Stimulated activated naive CD8-positive, alpha-beta T cell treated with anti-CD3 and anti-CD28 coated beads, Interleukin-15, Interleukin-2, amounts not matched to agents 100 U/mL and 50 U/mL, for 24 hours (primary cell): ENCODE measurements at places on chromosomes 6 and 20.

DNA sequence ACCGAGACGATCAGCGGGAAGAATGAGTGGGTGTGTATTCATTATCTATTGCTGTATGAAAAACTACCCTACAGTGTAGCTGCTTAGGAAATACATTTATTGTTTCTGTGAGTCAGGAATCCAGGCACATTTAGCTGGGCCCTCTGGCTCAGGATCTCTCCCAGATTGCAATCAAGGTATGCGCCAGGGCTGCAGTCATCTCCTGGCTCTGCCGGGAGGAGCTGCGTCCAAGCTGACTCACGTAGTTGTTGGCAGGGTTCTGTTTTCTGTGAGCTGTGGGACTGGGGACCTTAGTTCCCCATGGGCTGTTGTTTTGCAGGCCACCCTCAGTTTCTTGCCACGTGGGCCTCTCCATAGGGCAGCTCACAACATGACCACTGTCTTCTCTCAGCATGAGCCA lies 68.2 kb upstream of the FUCA2 start:
- no peak for DNase-seq

- DNase-seq = no peak
Observed at GRCh38 chr6:21271428-21272155, 322.0 kb upstream of the SOX4 start.

GRCh38 chr6:101799531-101799930 lies 406.0 kb downstream of the GRIK2 start:
- no peak for DNase-seq

DNA sequence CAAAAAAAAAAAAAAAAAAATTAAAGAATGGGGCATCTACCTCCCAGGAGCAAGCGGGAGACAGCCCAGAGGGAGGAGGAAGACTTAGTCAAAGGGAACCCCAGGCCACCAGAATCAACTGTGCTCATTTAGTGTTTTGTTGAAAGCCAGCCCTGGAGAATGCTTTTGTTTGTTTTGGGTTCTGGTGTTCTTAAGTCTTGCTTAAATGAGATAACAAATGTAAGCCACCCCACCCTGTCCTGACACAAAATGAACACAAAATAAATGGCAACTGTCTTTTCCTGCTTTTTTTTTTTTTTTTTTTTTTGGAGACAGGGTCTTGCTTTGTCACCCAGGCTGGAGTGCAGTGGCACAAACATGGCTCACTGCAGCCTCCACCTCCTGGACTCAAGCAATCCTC lies 165.0 kb upstream of the JARID2 start:
- DNase-seq = no peak

GRCh38 chr20:52895701-52896100 lies 76.5 kb upstream of the TSHZ2 start:
- DNase-seq = no peak

DNA sequence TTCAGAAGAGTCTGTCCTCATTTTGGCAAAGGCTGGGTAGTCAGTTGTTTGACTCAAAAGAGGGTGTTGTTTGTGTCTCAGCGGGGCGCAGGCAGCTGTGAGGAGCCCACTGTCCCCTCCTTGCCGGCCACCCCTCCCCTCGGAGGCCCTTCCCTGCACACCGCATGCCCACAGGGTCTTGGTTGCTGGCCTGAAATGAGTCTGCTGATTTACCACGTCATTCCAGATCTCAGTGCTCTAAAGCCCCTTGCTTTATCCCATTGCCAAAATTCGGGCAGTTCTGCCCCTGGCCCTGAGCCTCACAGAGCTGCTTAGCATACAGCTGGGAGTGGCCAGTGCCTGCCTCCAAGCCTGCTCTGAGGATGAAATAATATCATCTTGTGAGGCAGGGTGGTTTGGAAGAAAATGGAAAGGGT lies 220.7 kb downstream of the UST start:
- no peak for DNase-seq

DNA sequence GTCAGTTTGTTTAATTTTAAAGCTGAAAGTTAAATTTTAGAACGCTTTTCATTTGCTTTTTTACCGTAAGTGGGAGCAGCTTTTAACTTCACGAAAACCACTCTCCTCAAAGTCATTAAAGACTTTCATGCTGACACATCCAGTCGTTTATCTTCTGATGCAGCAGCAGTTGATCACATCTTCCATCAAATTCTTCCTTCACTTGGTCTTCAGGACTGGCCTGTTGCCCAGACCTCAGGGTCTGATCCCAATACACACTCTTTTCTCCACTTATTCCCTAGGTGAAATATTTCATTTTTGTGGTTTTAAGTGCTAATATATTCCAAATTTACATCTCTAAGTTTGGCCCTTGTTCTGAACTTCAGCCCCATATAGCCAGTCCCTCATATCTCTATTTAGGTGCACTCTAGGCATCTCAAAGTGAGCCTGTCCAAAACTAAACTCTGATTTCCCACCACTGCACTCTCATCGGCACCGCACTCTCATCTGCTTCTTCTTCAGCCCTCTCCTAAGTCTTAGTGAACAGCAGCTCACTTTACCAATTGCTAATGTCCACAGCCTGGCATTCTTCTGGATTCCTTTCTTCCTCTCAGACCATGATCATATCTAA lies 20.4 kb downstream of the AFDN start:
- DNase-seq = no peak

DNA sequence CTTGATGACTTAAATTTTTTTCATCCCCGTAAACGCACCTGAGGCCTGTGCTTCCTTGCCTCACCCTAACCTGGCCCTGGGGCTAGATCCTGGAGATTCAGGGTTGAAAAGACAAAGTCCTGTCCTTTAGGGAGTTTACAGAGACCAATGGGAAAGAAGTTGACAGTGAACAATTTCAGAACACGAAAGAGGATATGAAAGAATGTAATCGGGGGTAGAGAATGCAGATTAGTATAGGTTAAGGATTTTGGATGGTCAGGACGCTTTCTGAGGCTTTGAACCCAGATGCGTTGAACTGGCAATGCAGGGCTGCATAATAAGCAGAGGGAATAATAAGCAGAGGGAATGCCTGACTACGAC lies 1.7 kb upstream of the FBXO5 start:
- DNase-seq = no peak

- DNase-seq = no peak
Observed at GRCh38 chr6:155530219-155530834, 74.7 kb upstream of the NOX3 start.

DNA sequence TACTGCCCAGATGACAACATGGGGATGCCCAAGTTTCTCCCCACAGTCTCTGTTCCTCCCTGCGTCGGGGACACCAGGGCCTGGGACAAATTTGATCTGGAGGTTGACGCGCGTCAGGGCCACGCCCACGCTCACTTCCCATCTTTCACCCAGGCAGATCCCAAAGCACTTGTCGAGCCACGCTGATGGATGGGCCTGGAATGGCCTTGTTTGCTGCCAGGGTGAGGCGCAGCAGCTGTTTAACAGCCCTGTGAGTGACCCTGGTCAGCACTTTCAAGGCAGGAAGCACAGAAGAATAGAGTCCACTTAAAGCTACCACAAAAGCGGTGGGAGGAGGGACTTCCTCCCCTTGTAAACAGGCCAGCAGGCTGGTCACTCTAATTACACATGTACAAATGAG lies 324.7 kb upstream of the JARID2 start:
- DNase-seq = no peak

GRCh38 chr6:170129691-170130171 lies 161.1 kb downstream of the DLL1 start:
- no peak for DNase-seq

GRCh38 chr6:87785229-87785862 lies 83.3 kb upstream of the AKIRIN2 start:
- DNase-seq = no peak

- no peak for DNase-seq
Observed at GRCh38 chr6:40626886-40627285, 39.7 kb upstream of the LRFN2 start.

GRCh38 chr20:1328680-1329330 lies at the start of gene SDCBP2:
Gene SDCBP2, minus strand, starts transcription at chr20:1329139. Its CDS starts 8,723 bp downstream, at chr20:1320416.
- no peak for DNase-seq

DNA sequence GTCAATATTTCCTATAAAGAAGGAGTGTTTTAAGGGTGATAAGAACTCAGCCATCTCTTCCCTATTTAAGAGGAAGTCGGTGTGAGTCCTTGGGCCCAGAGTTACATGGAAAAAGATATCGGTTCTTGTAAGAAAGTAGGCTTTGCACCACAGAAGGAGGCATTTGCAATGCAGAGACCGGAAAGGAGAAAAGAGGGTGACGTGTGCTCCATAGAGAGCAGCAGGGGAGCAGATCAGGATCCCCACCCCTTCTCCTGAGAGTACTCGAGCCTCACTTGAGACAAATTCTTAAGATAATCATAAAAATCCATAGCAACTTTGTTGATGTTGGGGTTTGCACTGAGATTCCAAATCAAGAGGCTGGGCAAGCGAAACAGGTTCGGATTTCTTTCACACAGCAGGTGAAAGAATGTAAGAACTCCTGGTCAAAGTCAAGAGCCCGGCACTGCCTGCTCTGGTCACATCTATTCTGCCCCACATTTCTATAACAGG lies 27.8 kb downstream of the FOXA2 start:
- DNase-seq = no peak

- DNase-seq = no peak
Observed at GRCh38 chr20:16864069-16864468, 115.9 kb downstream of the OTOR start.

DNA sequence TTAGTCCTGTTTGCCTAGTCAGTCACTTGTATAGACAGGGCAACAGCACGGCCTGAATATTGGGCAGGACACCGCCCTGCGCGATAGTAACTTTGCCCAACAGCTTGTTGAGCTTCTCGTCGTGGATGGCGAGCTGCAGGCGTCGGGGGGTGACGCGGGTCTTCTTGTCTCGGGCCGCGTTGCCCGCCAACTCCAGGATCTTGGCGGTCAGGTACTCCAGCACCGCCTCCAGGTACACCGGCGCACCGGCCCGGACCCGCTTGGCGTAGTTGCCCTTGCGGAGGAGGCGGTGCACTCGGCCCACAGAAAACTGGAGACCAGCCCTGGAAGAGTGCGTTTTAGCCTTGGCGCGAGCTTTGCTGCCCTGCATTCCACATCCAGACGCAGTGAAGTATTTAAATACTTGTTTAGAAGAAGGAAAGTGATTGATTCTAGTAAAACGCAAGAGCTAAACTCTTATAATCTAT lies 92.8 kb upstream of the BTN3A2 start:
- DNase-seq = peak; percentile 65

DNA sequence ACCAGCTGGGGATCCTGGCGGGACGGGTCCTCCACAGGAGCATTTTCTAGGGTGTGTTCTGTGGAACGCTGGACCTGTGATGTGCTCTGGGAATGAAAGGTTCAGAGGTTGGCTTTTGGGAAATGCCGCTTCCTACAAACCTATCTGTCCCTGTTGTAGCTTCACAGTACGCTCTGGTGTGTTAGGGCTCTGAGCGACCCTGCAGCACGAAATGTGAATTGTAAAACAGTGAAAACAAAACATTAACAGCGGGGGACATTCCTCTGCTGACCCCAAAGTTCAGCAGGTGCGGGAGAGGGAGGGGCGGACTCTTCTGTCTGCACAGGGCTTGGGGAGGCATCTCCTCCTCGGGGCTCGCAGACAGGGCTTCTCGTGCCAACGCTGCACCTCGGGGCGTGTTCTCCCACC lies 155.9 kb downstream of the NRN1 start:
- no peak for DNase-seq

DNA sequence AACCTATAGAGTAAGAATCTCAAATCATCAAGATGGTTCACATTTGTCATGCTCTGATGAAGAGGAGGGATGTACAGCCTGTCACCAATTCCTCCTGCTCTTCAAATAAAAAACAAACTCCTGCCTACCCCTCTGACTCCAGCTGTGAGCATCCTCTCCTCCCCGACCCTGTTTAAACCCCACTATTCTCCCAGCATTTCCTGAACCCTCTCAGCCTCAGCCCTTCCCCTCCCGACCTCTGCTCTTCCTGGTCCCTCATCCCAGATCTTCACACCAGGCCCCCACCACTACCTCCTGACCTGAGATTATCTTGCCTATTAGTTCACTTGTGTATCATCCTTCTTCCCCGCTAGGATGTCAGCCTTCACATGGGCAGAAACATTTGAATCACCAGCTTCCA lies 75.8 kb downstream of the ZMYND8 start:
- no peak for DNase-seq

DNA sequence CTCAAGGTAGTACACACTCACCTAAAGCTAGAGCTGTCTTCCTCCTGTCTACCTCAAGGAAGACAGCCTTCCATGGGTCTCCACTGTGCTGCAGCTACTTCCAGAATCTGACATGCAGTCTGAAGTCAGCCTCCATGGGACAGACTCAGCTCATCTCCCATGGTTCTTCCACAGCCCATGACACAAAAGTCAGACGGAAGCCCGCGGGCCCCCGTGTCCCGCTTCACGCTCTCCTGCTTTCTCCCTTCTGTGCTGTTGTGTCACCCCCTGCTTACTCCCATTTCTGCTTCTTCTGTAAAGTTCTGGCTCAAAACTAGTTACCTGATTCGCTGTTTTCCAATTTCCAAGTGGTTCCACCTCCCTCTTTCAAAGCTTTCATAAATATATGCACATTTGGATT lies 184.5 kb downstream of the SYNE1 start:
- DNase-seq = no peak

- no peak for DNase-seq
Observed at GRCh38 chr20:47295921-47296426, 60.5 kb downstream of the ZMYND8 start.

GRCh38 chr20:5592165-5592564 lies 158.0 kb upstream of the SHLD1 start:
- DNase-seq = no peak

GRCh38 chr20:41509316-41510200 lies 108.6 kb downstream of the CHD6 start:
- no peak for DNase-seq

- no peak for DNase-seq
Observed at GRCh38 chr6:137226697-137227096, 7.5 kb upstream of the IFNGR1 start.

DNA sequence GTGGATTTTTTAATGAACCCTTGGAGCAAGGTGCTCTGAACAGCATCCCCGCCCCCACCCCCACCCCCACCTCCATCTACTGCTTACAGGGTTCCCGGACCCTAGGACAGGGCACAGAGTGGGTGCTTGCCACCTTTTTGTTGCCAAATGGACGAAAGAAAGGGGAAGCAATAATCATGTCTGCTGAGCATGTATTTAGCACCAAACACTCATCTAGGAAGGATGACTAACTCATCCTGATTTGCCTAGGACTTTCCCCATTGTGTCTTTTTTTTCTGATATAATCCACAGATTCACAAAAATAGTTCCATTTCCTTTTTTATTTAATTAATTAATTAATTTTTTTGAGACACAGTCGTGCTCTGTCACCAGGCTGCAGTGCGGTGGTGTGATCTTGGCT lies 1.2 kb upstream of the PLTP start:
- DNase-seq = no peak

GRCh38 chr6:1988843-1989242 lies 256.6 kb downstream of the GMDS start:
- no peak for DNase-seq

DNA sequence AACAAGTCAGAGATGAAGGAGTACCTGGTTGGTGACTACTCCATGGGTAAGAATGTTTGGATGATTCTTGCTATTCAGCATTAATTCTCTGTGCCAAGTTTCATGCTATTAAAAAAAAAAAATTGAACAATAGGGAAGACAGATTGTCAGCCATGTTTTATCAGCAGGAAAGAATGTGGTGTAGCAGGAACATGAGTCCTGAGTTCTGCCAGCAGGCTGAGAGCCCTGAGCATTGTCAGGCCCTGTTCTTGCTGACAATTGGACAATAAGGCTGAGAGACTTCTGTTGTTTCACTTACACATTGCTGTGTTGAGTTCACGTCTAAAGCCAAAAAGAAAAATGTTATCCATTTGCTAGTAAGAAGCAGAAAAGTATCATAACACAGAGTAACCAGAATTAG lies 70.4 kb upstream of the SMIM28 start:
- no peak for DNase-seq

GRCh38 chr20:33602826-33603590 lies 59.1 kb upstream of the C20orf144 start:
- DNase-seq = no peak
